ENCODE measurements at places on chromosomes 5 and 9.

DNA sequence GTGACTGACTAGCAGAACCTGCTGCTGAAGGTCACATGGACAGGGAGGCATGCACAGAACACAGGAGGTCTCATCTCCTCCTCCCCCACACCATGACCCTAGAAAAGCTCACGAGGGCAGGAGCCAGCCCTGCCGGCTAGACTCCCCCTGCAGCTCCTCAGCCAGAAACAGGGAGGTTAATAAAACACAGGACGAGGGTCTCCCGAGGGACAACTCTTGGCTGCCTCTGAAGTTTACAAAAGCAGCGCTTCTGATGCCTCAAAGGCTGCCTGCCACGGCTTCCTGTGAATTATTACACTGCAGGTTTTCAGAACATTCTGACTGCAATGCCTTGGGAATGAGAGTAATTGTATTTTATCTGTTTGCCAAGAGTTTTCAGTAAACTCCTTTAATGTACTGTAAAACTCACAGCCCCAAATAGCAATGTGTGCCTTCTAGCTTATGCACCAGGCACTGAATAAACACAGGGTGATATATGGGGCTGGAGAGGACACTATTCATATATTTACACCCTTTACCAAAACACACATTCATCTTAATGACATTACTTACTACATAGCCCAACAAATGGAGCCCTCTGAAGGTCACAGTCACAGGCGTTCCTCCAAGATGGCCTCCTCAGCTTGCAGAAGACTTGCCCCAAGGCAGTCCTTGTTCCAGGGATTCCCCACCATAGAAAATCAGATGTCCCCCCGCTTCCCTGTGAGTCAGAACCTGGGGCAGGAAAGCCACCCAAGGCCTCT, 83.7 kb downstream of the C5orf15 start:
- DNase-seq, result no peak

DNA sequence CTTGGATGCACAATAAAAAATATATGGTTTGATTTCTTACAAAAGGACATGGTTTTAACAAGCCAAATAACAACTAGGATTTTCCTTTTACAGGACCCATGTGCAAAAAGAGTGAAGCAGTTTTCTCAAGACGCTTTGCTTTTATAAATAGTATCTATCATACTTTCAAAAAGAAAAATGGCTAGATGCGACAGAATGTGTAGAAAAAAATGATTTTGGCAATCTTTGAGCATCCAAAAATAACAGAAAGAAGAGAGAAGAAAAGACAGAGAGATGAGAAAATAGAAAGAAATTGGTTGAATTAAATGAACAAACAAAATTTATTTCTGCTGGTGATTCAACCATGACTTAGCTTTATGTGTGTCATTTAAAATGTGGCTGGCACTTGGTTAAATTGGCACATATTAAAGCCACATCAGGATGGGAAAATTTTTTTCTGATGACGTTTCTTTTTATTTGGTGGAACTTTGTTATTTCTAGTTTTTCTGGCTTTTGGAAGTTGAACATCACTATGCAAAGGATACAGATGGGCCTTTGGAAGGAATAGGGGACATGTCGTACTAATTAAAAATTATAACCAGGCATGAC, 35.6 kb upstream of the NREP start:
- DNase-seq, result no peak

DNA sequence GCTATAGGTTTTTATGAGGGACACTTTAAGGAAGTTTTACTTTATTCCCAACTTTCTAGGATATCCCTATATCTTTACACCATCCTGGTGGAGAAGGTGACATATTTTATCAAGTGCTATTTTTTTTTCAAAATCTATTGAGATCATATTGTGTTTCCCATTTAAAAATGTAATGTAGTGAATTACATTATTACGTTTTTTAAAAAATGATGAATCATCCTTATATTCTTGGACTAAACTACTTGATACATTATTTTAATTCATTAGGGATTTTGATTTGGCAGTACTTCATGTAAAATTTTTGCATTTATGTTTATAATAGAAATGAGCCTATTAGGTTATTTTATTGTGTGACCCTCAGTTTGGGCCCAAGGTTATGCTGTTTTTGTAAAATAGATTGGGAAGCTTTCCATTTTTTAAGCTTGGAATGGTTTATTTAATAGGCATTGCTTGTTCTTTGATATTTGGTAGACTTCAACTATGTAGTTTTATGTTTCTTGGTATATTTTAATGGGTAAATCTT, 4.1 kb downstream of the TMEM38B start:
- DNase-seq, result no peak

DNA sequence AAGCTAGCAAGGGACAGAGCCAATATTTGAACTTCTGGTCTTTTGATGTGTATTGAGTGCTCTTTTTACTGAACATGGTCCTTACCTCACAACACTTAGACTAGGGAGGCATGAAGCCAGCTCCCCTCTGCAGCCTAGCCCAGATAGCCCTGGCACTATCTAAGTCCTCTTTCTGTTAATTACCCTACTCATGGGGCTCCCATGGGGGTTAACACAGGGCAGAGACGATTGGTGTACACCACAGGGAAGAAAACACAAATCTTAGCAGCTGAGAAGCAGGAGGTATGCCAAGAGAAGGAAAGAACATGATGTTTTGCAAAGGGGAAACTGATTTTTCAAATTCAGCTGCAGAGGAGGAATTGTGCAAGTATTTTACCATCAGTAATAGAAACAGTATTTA, 383.8 kb downstream of the TMEM232 start:
- no peak for DNase-seq

DNA sequence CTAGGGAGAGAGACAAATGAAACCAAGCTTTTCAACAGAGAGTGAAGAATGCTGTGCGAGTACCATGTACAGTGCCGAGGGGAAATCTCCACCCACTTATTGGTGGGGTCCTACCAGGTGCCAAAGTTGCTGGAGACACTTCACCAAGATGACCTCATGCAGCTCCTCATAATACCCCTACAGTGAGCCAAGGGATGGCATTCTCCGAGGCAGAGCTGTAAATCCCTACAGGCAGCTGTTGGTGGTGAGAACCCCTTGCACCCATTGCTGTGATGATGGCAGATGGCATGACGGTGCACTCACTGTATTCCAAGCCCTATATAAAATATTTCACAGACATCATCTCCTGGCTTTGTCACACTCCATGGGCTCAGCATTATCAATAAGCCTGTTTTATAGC, 464.9 kb downstream of the SPOCK1 start:
- no peak for DNase-seq

GRCh38 chr9:13228431-13228830, 51.1 kb downstream of the MPDZ start:
- no peak for DNase-seq

DNA sequence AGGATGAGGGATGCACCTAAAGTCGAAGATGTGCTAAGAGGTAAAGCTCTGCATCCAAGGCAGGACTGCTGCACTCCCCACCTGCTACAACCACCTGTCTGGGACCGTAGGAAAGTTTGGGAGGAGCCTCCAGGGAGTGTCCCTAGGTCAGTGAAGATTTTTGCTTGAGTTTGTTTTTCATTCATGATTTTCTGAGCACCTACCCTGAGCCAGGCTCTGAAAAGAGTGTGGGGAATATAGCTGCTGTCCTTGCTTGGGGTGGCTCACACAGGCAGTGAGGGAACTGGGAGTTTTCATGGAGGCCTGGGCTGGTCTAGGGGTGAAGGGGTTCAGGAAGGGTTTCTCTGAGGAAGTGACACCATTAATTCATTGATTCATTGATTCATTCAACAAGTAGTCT, 48.9 kb downstream of the SAR1B start:
- DNase-seq, result no peak

GRCh38 chr5:67059744-67060490, 136.7 kb downstream of the CD180 start:
- no peak for DNase-seq

DNA sequence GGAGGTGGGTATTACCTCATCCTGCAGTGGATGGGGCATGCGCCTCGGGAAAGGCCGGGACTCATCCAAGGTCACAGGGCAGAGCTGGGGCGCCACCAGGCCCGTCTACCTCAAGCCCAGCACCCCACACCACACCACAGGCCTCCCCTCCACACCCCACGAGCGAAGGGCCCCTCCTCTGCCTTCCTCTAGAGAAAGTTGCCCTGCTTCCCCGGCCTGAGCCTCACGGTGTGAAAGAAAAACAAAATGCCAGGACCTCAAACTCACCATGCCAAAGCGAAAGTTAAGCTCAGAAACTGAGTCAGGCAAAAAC, 161.1 kb downstream of the COL23A1 start:
- no peak for DNase-seq

DNA sequence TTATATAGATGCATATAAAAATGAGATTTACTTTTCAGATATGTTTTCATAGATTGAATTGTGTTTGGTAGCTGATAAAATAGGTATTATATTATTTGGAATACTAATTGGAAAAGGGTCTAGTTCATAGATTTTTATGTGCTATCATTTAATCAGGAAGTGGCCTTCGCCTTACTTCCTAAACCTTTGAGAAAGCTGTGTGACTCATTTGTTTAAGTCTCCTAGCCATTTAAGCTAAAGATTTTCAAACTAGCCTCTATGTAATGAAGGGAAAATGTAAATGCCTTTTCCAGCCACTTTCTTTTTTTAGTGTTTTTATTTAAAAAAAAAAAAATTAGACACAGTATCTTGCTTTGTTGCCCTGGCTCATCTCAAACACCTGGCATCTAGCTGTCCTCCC, 97.5 kb downstream of the DMXL1 start:
- DNase-seq, result no peak

- no peak for DNase-seq
Measured at GRCh38 chr9:124042201-124042721, 30.7 kb downstream of the LHX2 start.

GRCh38 chr5:154278186-154278585, 87.7 kb downstream of the GALNT10 start:
- no peak for DNase-seq

Measured in HTR-8/SVneo (cell line).